Tibial artery (tissue), 4 donors: ENCODE measurements at places on chromosomes 2 and 18.
A peak's percentile ranks its signal among the peaks of the same experiment; 100 is the strongest.

- no peak for DNase-seq
Observed at GRCh38 chr2:241859017-241859435, 332 bp upstream of the PDCD1 start.

DNA sequence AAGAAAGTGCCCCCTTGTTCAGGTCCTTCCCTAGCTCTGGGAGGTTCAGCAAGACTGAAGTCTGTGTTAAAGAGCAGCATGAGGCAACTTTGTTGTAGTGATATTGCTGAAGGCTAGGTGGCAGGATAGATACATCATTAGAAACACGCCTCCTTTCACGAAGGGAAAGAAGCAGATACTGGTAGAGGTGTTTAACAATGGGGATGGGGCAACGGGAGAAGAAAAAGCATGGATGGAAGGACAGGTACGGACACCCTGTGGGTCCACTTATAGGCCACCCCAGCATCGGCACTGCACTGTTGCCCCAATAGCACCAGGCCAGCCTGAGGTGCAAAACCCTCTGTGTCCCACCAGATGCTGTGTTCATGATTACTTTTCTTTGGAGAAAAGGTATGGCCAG is 3.5 kb upstream of the IGFBP5 start:
- DNase-seq: no peak

DNA sequence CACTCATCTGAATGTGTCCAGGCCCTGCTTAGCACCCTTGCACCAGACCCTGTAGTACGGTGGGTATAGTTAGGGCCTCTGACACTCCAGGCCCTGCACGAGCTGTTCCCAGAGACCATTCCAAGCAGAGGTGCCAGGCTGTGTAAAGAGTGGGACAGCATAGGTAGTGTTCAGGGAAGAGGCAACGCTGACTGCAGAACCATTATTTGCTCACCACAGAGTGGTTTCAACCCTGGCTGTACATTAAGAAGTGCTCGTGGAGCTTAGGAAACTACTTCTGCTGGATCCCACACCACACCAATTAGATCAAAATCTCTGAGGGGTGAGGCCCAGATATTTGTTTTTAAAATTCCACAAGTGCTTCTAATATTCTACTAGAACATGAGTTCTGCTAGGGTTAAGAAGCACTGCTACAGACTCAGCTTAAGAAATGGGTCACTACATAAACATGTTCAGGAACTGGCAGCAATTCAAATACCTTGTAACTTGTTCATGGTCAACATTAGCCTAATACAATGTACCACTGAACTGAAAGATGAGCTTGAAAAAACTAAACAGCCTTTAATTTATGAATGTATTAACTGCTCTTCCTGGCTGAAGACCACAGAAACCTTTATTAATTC is 183.0 kb downstream of the MYO5B start:
- no peak for DNase-seq

DNA sequence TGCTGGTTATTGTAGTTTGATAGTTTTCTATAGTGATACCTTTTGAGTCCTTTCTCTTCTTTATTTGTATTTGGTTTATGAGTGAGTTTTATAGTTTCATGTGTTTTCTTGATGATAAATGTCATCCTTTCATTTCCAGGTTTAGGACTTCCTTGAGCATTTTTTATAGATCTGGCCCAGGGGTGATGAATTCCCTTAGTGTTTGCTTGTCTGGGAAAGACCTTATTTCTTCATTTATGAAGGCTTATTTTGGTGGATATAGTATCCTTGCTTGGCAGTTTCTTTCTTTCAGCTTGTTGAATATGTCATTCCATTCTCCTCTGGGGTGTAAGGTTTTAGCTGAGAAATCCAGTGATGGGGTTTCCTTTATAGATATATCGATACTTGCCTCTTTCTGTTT is 53.9 kb downstream of the OTX1 start:
- no peak for DNase-seq

GRCh38 chr2:1224901-1225300 is 188.4 kb upstream of the TPO start:
- DNase-seq: no peak

GRCh38 chr2:68889021-68889420 is 17.8 kb upstream of the BMP10 start:
- DNase-seq: no peak

- DNase-seq: no peak
Observed at GRCh38 chr2:211408483-211408891, 852.1 kb downstream of the CPS1 start.

- DNase-seq: no peak
Observed at GRCh38 chr2:142041996-142042395, 88.8 kb downstream of the LRP1B start.

DNA sequence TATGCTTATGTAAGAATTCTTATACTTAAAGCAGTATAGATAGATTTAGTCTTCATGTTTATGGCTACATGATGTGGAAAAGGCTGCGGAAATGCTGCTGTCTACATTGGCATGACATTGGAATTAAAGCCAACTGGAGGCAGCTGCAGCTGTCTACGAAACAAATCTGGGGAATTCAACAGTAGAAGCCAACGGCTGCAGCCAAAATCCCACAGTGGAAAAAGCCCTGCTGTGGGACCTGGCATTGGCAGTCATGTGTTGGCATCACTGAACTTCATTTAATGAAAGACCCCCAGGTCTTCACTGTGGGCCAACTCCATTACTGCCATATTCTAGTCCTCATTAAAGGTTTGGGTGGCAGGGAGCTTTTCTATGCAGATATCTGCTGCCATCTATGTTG is 223.6 kb downstream of the SLC8A1 start:
- no peak for DNase-seq

GRCh38 chr2:15832849-15833680 is 107.3 kb upstream of the MYCN start:
- DNase-seq: no peak

DNA sequence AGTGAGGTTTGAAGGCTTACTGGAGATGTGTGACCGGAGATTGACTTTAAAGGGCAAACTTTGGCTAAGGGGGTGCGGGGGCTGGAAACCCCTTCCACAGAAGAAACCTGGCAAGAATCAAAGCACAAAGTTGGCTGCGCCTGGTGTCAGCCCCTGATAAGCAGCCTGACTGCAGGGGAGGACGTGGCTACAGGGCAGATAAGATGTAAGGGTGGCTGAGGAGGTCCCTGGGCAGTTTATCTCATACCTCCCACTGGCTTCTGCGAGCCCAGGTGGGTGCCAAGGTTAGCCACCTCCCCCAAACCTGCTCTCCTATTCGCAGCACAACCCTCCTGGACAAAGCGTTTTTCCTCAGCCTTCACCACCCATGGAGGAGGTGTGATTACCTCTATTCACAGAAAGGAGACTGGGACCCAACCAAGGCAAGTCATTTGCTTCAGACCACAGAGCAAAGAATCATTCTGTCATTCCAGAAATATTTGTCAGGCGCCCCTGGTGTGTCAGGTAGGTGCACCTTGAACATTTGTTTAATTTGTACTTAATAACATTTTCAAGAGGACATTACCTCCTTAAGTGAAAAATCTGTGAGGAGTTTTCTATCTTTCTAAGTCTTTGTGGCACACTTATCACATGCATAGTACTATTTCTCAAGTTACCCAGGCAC is 73.1 kb upstream of the IL1R1 start:
- no peak for DNase-seq

DNA sequence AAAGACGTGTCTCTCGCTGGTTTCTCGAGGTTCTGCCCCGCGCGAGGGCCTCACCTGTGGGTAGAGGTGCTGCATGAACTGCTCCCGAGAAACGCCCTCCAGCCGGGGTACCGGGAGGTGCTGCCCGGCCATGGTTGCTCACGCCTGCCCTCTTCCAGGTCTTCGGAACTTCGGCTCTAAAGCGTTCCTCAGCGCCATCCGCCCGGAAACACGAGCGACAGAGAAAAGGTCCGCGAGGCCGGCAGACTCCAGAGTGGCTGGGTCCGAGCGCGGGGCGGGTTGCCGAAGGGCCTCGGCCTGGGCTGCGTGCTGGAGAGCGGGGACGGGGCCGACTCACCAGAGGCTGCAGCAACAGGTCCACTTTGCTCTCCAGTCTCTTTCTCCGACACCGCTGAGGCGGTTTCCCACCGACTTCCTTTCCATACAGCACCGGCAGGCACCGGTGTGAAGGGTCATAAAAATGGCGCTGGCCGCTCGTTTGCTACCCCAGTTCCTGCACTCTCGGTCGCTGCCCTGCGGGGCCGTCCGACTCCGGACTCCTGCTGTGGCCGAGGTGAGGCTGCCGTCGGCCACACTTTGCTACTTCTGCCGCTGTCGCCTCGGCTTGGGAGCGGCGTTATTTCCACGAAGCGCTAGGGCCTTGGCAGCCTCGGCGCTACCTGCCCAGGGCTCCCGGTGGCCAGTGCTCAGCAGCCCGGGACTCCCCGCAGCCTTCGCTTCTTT is at the start of the genes MAIP1 and TYW5:
Gene MAIP1, plus strand, starts transcription at position 244 of the 723 bp plus-strand sequence. Its CDS starts 217 bp downstream, at position 461.
Gene TYW5, minus strand, starts transcription at position 153 of the 723 bp plus-strand sequence. Its CDS starts 21 bp downstream, at position 132.
- DNase-seq: peak; percentile 74

DNA sequence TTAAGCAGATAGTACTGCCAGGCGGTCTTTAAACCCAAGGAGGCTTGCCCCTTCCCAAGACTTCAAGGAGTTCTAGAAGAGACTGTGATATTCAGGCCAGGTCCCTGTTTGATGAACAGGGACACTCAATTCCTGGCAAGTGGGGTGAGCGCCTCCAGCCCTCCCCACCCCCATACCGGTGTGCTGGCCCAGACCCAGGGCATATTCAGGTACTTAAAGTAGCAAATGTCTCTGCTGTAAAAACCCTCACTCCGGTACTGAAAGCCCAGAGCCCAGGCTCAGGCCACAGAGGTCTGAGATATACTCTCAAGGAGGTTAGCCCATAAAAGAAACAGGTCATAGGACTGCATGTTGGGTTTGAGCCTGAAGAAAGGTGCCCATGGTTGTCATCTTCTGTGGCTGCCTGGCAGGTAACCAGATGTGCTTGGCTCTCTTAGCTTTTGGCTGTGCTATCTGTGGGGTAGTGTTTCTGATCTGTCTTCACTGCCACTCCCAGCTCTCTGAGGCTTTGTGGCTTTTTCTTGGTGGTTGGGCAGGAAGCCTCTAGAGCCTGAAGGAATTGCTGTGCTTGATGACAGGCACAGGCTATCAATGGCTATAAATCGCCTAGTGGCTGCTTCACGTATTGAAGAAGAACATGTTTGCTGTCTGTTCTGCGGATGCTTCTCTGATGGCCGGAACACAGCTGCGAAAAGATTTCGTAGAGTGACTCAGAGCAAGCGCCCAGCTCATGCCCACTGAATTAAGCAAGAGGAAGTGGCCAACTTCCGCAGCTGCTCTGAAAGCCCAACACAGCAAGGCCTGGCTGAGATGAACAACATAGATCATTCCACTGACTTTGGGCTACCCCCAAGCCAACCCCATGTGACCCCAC is 63.3 kb upstream of the ALPP start:
- DNase-seq: peak; percentile 73

GRCh38 chr18:62730941-62731340 is 15.6 kb downstream of the PHLPP1 start:
- no peak for DNase-seq
